ENCODE measurements at places on chromosomes 6 and 20.

DNA sequence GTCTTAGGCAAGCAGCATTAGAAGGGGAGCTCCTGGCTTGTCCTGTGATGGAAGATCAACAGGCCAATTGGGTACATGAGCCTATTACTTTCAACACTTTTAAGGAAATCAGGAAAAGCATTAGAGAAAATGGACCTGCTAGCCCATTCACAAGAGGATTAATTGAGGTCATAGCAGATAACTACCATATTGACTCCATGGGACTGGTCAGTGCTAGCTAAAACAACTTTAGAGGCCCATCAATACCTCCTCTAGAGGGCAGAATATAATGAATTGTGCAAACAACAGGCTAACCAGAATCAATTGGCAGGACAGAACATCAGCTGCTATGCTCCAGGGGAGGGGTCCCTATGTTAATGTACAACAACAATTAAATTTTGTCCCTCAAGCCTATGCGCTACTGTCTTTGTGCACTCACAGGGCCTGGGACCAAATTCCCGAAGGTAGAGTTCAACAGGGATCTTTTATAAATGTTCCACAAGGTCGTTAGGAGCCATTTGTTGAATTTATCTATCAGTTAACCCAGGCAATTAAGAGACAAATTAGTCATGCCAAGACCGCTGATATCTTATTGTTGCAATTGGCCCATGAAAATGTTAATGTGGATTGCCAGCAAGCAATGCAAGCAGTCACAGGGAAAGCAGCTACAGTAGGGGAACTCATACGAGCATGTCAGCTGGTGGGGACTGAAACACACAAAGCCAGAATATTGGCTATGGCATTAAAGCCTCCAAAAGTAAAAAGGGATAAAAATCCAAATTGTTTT is 106.6 kb upstream of the BTN3A2 start:
- DNase-seq = no peak

GRCh38 chr20:47150403-47151152 is 205.9 kb downstream of the ZMYND8 start:
- DNase-seq = peak; percentile 63

GRCh38 chr6:89079511-89080234 is 878 bp upstream of the PNRC1 start:
- no peak for DNase-seq

DNA sequence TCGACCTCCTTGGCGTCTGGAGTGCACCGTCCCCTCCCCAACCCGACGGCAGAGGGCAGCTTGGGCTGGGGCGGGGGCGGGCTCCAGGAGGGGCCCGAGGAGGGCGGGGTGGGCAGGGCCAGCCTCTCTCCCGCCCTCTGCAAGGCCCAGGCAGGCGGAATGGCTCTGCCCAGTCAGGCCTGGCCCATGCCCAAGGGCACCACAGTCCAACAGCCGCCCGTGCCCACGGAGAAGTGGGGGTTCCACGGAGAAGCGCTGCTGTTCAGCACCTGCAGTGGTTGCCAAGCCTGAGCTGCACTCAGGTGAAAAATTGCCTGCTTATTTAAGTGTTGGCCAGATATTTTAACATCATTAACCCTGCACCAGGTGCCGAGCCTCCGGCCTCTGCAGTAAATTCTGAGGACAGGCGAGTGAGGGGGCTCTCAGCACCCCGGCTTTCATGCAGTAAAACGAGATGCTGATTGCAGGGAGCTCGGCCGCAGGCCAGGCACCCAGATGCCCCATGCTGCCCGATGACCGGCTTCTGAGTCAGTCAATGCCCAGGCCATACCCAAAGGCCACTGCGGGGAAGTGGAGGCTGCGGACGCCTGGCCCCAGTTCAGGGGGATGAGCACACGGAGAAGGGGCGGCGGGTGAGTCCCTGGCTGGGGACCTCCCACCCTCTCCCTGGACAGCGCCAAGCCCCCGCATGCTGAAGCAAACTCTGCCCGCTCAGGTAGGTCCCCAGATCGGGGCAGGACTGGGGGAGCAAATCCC is at the start of gene SRMS:
TSS of gene SRMS (minus strand) at position 25 of the 756 bp plus-strand sequence. CDS start 286 bp downstream, outside the sequence.
- DNase-seq = no peak

GRCh38 chr6:25987845-25988244 is 25.2 kb downstream of the TRIM38 start:
- no peak for DNase-seq

- DNase-seq = no peak
Observed at GRCh38 chr6:20479526-20479925, 54.7 kb upstream of the CDKAL1 start.

DNA sequence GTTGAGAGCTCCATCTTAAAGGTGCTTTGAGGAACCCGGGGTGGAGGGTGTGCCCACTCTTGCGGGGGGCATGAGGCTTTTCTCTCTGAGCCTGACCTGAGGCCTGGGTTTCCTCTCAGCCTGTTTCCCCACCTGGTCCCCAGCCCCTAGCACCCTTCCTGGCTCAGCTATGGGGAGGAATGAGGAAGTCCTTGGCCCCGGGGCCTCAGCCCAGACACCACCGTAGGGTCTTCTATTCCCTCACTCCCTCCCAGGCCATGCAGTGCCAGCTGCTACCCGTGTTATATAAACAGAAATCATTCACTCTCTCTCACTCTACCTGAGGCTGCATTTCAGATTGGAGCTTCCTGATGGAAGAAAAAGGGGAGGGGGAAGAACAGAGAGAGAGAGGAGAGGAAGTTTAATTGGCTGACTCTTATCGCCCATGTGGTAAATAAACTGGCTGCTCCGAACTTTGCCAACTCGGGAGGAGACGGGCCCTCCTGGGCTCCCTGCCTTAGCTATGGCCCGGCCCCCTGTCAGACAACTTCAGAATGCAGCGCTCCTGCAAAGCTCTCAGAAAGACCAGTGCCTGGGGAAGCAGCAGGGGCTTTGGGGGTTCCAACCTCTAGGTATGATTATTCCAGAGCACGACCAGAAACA is 2.8 kb downstream of the CDH22 start:
- no peak for DNase-seq

DNA sequence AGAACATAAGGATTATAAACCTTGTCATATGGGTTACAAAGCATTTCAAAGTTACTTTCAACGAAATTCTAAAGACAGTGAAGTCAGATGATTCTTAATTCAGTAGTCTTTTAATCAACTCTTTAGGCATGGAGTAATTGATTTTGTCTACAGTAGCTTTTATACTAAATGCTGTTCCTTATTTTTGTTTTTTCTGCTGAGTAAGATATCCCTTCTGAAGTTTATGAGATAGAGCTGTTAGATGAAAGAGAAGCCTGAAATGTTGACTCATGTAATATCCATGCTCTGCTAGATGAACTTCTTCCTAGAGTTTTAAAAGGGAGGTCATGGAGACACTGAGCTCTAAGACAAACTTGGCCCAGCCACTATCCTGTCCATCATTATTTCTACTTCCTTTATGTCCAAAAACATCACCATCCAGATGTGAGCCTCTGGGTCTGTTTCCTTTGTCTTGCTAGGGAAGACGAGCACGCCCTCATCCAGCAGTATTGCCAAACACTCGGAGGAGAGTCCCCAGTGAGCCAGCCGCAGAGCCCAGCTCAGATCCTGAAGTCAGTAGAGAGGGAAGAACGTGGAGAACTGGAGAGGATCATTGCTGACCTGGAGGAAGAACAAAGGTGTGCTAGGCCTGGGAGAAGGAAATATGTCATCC is 550.3 kb downstream of the UTRN start:
- DNase-seq = no peak

GRCh38 chr6:38755207-38755606 is 40.1 kb downstream of the DNAH8 start:
- no peak for DNase-seq

- DNase-seq = no peak
Observed at GRCh38 chr6:30991891-30992290, 8.4 kb downstream of the MUC21 start.

- DNase-seq = no peak
Observed at GRCh38 chr20:57808264-57809070, 98.7 kb upstream of the PMEPA1 start.

GRCh38 chr6:41058783-41059181 is 5.8 kb downstream of the APOBEC2 start:
- DNase-seq = no peak

- DNase-seq = no peak
Observed at GRCh38 chr20:6142348-6142993, 19.6 kb upstream of the FERMT1 start.

- DNase-seq = no peak
Observed at GRCh38 chr6:127618729-127619128, 41.8 kb downstream of the C6orf58 start.

GRCh38 chr20:36519944-36520343 is 21.4 kb upstream of the MYL9 start:
- DNase-seq = no peak

- no peak for DNase-seq
Observed at GRCh38 chr20:61626412-61626811, 374.4 kb downstream of the CDH4 start.

GRCh38 chr20:44418069-44418905 is 57.4 kb upstream of the TTPAL start:
- no peak for DNase-seq

GRCh38 chr6:38021571-38021970 is 202.0 kb downstream of the ZFAND3 start:
- no peak for DNase-seq

DNA sequence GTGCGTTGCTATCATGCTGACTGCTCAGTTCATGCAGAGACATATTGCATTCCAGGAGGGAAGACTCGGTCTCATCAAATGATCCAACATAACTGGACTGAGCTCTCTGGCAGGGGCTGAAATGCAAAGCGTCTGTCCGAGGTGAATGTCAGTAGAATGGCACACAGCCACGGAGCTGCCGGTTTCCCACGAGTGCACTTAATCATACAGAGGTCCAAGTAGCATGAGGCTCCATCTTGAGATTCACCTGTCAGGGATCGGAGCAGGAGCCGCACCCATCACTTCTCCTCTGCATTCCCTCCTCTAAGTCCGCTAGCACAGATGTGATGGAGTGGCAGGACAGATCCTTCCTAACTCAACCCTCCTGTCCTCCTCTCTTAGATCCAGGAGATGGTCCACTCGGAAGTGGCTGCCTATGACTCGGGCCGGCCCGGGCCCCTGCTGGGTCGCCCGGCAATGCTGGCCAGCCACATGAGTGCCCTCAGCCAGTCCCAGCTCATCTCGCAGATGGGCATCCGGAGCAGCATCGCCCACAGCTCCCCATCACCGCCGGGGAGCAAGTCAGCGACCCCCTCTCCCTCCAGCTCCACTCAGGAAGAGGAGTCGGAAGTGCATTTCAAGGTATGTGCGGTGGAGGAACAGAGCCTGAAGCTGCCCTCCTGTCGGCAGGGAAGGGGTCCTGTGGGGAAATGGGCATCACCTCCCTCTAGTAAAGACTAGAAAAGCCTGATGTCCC is 135.9 kb downstream of the JPH2 start:
- DNase-seq = no peak

DNA sequence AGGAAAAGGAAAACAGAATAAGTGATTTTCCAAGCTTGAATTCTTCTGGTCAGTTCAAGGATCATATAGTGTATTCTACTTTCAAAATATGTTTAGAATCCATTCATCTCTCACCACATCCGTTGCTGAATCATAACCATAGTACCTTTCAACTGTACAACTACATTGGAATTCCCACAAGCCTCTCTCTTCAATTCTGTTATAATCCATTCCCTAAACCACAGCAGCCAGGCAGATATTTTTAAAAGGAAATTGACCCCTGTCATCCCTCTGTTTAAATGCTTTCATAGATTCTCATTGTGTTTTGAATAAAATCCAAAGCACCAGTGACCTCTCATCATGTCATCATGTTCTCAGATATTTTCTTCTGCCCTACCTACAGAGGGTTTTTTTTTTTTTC is 412.7 kb downstream of the GRIK2 start:
- DNase-seq = no peak

DNA sequence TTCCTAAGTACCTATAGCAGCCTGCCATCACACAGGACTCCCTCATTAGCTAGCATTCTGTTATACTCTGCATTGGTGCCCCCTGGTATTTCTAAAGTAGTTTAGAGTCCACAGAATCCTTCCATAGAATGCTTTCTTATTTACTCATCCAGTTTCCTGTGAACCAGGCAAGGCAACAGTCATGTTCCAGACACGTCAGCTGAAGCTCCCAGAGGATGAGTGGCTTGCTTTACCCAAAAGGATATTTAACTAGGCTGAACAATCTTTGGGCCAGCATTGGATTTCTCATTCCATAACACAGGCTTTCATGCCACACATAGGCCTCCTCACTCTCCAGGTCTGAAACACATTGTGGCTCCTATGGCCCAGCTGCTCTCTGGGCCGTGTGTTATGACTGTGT is 203.8 kb upstream of the MAP3K7 start:
- DNase-seq = no peak

GRCh38 chr6:66788579-66788978 is 1081.6 kb upstream of the EYS start:
- DNase-seq = no peak

- no peak for DNase-seq
Observed at GRCh38 chr6:24908650-24909035, 27.1 kb downstream of the RIPOR2 start.

- DNase-seq = no peak
Observed at GRCh38 chr6:49806145-49806544, 19.1 kb upstream of the PGK2 start.

DNA sequence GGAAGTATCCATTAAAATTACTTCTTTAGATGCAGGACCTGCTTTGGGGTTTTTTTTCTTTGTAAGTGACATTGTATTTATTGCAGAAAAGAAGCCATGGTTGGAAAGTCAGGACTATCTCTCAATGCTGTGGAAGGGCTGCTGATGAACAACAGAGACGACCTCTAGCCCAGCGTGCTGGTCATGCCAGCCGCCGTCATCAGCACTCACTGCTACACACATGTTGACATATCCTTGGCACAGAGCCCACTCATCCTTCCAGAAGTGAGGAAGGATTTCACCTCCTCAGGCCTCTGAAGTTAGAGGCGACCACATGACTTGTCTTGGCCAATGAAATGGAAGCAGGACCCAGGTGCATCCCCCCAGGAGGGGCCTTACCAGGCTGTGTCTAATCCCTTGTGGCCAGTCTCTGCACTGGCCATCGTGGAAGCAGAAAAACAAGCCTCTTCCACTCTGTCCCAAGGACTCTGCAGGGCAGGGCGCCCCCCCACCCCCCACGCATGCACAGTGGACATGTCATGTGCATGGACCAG is 343.5 kb downstream of the TAF4 start:
- no peak for DNase-seq

GRCh38 chr20:58647796-58648501 is 3.1 kb upstream of the STX16 start:
- DNase-seq = peak; percentile 69

DNA sequence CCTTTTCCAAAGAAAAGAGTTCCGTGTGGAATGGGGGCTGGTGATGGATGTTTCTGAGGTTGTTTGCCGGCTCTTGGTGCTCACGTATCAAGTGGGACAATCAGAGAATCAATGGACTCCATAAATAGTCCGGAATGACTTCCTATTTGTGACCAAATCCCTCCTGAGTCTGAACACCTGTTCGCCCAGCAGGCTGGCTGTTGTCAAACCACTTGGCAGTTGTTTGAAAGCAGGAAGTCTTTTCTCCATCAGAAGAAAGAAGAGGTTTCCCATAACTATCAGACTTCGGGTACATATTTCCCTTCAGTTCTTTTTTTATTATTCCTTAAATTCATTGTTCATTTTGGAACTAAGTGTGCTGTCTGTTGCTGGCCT is 154.7 kb upstream of the RIN2 start:
- DNase-seq = no peak

- DNase-seq = no peak
Observed at GRCh38 chr6:84657486-84657885, 106.9 kb downstream of the TBX18 start.

Data from breast epithelium (tissue), 4 donors.